ENCODE measurements at places on chromosomes 16 and 17. TPM values are rescaled to one million over a fixed set of nuclear protein-coding genes. Genes with fewer than 3 reads are reported as not detected.

- DNase-seq = no peak
These were observed 194.7 kb downstream of the SNX29 start for GRCh38 chr16:12171206-12171605.

The RNF222 gene
- polyA plus RNA-seq = not detected

GRCh38 chr16:86507173-86508027 lies 2.9 kb upstream of the FOXF1 start:
- DNase-seq = no peak

The PLA2G10 gene
- polyA plus RNA-seq = 0.39 TPM

- no peak for DNase-seq
These were observed 644 bp upstream of the ARL2BP start for GRCh38 chr16:57244463-57244766.

DNA sequence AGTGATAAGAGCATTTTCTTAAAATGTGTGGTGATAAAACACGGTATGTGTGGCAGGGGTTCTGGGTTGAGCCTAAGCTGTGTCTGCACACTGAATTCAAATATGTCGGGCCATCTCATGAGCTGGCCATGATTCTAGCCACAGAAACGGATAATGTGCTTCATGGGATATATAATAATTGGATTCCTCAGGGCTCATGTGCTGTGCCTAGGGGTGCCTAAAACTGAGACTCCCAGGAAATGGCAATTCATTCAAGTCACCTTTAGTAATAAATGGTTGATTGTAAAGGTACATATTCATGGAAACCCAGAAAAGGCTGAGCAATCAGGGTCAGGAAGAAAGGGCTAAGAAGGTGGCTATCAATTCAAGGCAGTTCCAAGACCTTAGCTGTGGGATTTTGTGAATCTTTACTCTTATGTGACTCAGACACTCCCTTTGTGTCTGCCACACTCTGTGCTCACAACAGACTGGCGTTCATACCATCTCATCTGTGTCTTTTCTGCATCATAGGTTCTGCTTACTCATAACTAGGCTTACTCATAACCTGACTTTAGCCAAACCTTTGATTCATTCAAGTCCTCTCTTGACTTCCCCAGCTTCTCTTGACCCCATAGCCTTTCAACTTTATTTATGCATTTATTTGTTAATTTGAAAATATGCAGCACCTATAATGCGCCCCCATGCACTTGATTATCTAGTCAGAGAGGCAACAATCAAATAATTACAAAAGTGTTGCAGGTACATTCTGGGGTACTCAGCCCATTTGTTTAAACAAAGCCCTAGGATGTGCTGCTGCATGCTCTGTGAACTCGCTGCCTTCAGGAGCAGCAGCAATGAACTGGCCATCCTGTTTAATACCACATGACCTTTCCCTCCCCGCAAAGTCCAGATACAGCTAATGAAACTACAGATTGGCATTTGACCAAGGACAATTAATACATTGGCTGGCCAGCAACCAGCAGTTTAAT lies 28.4 kb upstream of the MED13 start:
- no peak for DNase-seq

The CMTR2 gene
- 46.0 TPM for polyA plus RNA-seq

DNA sequence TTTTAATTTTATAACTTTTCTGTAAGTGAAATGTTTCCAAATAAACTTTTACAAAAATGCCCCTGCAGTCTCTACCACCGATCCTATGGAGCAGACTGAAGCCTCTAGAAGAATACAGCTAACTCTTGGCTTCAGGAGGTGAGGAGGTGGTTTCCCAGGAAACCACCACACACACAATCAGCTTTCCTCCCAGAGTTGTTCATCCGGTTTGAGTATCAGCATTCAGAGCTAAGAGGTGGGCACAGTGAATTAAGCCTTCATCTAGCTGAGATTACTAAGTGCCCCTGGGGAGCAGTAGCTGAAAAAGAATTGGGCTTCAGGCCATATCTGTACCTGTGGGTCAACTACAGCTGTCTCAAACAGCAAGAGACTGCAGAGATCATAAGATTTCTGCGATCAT lies 139.7 kb downstream of the AATF start:
- no peak for DNase-seq

GRCh38 chr16:67654403-67654911 lies 5.6 kb downstream of the ACD start:
- no peak for DNase-seq

The MYADML2 gene
- polyA plus RNA-seq = 0.08 TPM

DNA sequence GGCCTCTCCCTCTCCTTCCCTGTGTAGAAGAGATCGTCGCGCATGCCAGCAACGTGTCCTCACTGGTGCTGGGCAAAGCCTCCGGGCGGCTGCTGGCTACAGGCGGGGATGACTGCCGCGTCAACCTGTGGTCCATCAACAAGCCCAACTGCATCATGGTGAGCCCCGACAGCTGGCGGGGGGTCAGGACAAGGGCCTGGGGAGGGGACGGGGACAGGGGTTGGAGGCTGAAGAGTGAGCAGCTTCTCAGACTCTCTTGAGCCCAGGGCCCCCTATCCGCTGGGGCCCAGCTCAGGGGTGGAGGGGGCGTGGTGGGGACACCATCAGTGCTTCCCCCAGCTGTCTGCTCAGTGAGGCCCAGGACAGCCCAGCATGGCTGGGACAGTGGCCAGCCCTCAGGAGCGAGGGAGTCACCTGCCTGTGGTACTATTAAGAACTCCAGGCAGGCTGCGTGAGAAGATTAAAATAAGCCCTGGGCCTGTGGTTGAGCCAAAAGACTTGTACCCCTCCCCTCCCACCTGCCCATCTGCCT lies 6.2 kb downstream of the KATNB1 start:
- DNase-seq = no peak

The DHX58 gene
- polyA plus RNA-seq = 6.9 TPM

GRCh38 chr16:11258553-11259492 lies 2.8 kb upstream of the SOCS1 start:
- DNase-seq = no peak

DNA sequence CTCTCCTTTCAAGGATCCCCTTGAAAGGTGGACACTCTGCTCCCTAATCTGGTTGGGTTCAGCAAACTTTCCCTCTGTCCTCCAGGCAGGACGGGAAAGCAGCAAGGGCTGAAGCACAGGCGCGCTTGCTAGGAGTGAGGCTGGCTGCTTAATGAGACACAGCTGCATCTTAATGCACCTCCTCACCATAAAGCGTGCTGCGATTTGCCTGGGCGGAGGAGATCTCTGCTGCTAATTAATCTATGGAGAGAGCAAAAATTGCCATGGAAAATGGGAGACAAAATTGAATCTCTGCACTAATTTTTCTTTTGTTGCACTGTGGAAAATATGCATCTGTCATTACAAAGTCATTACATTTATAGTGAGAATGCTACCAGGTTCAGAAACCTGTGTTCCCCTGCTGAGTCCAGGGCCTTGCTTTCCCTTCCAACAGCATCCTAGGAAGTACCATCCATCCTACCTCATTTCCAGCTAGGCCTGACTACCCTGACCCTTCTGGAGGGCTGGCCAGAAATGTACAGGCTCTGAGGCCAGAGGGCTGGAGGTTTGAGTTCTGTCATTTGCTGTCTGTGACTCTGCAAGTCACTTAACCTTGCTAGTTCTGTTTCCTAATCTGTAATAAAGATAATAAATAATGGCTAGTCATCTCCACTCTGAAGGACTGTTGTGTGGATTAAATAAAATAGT lies 43.5 kb upstream of the BCAR1 start:
- no peak for DNase-seq

DNA sequence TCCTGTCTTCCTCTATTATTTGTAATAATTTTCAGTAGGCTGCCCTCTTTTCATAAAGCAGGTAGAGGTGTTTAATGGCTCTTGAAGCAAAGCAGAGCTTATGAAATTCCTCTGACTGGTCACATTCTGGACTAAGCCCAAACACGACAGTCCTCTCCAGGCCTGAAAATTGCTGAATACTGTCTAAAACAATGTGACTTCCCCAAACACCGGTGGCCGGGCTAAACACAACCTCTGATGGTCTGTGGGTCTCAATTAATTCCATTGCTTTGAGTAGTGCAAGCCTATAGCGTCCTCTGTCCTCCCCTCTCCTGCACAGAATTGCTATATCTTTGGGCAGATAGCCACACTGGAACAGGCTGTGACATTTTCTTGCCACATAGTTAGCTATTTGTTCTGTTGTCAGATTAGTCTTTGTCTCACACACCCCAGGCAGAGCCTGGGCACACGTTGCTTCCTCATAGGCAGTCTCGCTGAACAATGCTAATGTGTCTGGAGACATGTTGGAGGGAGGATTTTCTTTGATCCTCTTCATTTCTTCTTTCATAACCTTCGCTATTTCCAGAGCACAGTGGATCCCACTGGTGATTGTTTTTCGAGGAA lies 10.8 kb upstream of the SLFN12L start:
- no peak for DNase-seq

The CD68 gene
- 57.3 TPM for polyA plus RNA-seq

DNA sequence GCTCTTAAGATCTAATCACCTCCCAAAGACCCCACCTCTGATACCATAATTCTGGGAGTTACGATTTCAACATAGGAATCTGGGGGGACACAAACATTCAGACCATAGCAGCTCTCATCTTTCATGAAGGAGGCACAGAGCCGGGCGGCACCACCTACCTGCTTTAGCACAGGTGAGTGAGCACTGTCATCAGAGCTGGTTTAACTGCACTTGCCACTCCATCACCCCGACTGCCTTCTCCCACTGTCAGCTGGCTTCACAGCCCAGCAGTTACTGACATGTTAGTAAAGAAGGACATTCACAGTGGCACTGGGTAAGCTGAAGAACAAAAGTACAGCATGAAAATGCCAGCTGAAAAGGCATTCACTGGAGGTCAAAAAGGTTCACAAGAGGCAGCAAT lies 22.5 kb downstream of the GABARAPL2 start:
- DNase-seq = no peak

The NGFR gene
- polyA plus RNA-seq = 4.7 TPM

The HES7 gene
- polyA plus RNA-seq = not detected

Measured in right renal cortex interstitium (tissue), 3 donors.